ENCODE measurements at places on chromosomes 4 and X.
A peak's percentile ranks its signal among the peaks of the same experiment; 100 is the strongest.

- no peak for DNase-seq
Observed at GRCh38 chr4:36687681-36688080, 406.3 kb downstream of the DTHD1 start.

DNA sequence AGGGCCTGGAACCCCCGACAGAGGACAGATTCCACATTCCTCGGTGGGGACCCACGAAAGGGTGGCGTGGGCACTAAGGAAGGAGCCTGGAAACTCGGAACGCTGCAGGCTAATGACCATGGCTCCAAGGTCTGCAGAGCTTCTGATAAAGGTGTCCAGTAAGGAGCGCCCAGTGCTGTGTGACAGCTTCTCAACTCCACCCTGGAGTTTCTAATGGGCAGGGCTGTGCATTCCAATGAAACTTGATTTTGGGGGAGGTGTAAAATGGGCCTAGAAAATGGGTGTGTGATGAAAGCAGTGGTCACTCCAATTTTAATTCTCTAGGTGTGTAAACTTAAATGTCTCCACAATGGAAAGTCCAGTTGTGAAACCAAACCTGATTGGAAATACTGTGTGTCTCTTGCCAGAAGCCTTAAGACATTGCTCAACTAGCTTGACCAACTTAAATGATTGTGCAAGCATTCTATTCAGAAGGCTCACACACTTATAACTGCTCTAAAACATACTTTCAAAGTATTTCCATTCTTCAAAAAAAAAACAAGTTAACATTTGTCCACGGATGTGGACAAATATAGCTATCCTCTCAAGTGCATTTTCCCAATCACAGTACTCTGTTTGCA, 52.1 kb downstream of the XAGE2 start:
- no peak for DNase-seq

DNA sequence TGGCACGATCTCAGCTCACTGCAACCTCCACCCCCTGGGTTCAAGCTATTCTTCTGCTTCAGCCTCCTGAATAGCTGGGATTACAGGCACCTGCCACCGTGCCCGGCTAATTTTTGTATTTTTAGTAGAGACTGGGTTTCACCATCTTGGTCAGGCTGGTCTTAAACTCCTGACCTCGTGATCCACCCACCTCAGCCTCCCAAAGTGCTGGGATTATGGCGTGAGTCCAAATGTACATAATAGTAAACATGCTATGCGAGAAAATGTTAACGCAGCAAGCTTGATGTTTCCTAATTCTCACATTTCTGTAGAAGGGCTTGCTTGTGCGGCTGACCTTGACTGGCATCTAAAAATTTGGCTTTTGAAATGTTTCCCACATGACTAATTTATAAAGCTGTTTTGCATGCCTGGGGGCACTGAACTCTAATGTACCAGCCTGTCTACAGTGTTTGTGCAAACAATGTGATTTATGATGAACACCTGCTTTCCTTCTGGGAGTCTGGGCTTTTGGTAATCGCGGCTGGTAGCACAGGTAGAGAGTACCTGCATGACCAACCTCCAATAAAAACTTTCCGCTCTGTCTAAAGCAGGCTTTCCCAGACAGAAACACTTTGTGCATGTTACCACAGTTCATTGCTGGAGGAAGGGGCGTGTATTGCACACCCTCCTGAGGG, 216.8 kb downstream of the IL15 start:
- peak; percentile 44 for DNase-seq

DNA sequence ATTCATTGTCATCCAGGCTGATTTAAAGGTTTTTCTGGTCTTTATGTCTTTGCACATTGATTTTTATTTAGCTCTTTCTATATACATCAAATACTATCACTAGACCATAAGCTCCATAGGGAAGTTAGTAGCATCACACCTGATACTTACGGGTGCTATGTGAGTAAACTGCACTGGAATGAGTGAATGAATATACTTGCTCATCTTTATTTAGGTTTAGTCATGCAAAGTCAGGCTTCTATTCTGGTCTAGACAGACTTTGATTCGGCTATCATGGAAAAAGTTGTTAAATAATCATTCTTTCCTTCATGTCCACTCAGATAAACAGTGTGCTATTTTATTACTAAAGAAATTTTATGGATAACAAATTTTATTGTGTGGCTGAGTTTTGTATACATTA, 457.8 kb upstream of the PCDH7 start:
- DNase-seq = no peak

DNA sequence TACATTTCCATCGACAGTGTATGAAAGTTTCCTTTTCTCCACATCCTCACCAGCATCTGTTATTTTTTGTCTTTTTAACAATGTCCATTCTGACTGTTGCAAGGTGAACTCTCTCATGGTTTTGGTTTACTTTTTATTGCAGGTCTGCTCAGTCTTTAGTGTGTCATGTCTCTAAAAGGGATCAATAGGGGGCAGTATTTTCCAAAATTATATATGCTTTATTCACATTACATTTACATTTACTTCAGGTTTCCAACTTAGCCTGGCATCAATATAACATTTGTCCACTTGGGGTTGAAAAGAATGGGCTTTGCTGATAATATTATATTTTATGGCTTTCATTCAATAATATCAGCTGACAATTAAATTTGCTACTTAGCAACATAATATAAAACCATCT, 265.0 kb upstream of the SLITRK2 start:
- no peak for DNase-seq

DNA sequence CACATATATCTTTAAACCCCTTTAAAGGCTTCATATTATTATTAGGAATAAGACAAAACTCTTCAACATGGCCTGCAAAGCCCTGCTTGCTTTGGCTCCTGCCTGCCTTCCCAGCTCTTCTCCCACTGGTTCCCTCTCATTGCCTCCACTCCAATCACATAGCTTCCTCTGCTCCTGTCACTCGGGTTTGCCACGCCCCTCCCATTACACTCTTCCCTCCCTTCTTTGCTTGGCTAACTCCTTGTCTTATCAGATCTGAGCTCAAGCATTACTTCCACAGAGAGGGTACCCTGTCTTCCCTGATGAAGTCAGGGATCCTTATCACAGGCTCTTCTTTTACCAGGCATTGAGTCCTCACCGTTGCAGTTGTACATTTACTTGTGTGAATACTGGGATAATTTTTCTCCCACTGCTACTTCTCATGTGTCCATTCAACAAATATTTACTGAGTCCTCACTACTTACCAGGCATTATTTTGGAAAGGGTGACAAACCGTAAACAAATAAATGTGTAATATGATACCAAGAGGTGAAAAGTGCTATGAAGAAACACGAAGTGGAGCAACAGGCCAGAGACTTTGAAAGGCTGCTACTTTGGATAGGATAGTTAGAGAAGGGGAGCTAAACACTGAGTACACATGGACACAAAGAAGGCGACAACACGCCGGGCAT, 3.2 kb upstream of the VGLL1 start:
- DNase-seq = peak; percentile 43

DNA sequence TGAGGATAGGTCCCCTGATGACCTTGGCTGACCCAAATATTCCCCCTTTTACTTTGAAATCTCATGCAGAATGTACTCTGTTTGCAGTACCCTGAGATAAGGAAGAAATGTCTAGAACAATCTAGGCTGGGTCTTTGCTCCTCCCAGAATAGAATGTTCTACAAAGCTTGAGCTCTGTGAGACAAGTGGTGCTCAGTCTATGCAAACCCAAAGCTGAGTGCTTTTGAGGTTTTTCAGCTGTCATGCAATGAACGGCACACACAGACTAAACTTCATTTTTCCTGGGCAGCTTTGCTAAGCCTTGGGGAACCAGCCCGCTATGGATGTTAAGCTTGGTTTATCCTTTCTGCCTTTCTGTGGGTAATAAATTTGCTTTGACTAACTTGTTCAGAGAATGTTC, 513.6 kb downstream of the FAT4 start:
- DNase-seq = no peak

DNA sequence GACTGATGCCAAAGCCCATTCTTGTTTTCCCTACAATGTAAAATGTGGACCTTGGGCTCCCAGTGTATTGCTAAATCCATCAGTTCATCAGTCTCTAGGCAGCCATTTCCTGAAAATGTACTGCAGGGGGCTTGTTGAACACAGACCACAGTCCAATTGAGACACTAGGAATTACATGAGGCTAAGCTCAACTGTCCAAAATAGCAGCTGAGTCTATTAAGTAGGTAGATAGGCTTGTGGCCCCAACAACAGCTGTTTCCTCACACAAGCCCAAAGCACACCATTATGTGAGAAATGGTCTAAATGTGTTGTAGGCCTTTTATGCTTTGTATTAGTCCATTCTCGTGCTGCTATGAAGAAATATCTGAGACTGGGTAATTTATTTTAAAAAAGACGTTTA, 60.0 kb upstream of the PAK3 start:
- no peak for DNase-seq

DNA sequence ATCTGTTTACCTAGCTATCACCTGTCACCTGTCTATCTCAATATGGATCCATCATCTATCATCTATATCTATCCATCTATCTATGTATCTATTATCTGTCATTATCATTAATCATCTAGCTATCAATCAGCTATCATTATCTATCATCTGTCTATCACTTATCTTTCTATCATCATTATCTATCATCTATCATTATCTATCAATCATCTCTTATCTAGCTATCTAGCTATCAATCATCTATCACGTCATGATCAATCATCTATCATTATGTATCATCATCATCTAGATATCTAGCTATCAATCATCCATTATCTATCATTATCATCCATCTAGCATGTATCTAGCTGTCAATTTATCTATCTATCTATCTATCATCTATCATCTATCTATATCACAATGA, 7.9 kb downstream of the ARSD start:
- no peak for DNase-seq

DNA sequence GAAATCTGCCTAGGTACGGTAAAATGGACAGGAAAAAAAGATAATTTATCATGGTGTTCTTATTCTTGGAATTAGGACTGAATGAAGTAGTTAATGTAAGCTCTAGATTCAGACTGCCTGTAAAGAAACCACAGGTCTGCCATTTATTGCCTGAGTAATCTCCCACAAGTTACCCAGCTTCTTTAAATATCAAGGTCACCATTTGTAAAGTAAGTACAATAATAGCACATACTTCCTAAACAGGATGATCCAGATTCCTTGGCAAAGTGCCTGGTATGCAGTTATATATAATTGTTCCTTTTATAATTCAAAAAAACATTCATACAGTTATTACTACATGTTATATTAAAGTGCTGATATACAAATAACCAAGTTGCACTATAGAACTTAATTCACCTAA, 368.6 kb downstream of the HNRNPD start:
- DNase-seq = no peak

DNA sequence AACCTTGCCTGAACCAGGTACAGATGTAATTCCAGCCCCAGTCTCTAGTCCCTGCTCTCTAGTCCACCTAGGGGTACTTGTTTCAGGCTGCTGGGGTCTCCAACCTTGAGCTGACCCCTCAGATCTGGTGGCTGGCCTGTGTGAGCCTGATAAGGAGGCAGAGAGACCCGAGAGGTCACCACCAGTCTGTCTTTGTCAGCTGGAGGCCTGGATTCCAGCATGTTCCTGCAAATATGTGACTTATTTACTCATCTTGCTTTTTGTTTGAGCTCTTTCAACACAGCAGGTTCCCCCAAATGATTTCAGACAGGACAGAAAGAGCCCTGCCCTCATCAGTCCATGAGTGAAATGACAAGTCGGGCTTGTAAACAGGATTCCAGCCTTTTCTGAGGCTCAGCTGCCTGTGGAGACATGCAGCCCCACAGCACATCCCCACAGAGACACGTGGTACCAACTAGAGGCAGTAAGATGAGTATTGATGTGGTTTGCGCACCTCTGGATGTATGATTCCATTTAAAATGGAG, 37.5 kb upstream of the STK26 start:
- DNase-seq = no peak

- no peak for DNase-seq
Observed at GRCh38 chr4:129561280-129561679, 465.3 kb downstream of the C4orf33 start.

- no peak for DNase-seq
Observed at GRCh38 chr4:73438582-73439215, 2.7 kb downstream of the AFP start.

GRCh38 chrX:152601848-152602616, 35.7 kb upstream of the GABRQ start:
- DNase-seq = no peak

GRCh38 chr4:42995343-42995944, 102.9 kb downstream of the GRXCR1 start:
- DNase-seq = no peak

GRCh38 chrX:108456971-108457477, 17.4 kb downstream of the COL4A5 start:
- no peak for DNase-seq

DNA sequence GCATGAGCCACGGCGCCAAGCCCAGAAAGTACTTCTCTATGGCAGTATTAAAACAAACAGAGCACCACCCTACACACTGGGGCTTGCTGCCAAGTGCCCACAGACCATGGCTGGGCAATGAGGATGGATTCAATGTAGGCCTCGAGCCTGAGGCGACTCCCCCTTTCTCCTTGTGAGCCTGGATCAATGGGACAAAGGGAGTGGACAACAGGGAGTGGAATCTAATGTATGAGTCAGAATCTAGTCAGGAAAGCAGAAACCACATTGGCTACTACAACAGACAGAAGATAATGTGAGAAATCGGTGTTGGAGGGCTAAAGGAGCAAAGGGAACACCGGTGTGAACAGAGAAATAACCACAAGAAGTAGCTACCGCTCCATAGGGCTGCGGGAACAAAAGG, 37.7 kb upstream of the OCIAD2 start:
- DNase-seq = no peak

DNA sequence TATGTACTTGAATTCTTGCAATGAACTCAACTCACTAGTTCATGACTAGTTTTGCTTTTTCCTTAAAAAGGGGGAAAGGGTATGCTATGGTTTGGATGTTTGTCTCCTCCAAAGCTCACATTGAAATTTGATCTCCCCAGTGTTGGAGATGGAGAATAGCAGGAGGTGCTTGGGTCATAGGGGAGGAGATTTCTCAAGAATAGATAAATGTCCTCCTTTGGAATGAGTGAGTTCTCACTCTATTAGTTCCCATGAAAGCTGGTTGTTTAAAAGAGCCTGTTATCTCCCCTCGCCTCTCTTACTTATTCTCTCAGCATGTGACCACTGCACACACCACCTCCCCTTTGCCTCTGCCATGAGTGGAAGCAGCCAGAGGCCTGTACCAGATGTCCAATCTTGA, 109.4 kb upstream of the INTU start:
- no peak for DNase-seq

GRCh38 chrX:1361275-1361674, 24.7 kb downstream of the IL3RA start:
- no peak for DNase-seq

- no peak for DNase-seq
Observed at GRCh38 chr4:156762851-156763250, 208.7 kb downstream of the PDGFC start.

GRCh38 chr4:3426465-3427133, 15.2 kb upstream of the HGFAC start:
- no peak for DNase-seq

DNA sequence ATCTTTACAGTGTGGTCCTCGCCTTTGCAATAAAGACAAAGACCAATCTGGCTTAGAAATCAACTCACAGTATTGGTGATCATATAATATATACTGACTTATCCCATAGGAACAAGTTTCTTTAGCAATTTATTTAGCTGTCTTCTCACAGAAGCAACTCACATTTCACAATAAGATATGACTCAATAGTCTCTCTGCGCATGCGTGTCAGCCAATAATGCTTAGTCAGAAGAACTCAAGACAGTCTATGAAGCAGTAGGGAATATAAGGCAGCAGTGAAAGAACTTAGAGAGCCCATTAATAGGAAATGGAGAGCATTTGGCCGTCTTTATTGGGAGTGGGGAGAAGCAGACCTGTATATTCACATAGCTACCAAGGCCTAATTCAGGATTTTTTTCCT, 216.7 kb downstream of the IL13RA2 start:
- no peak for DNase-seq

Measured in NCI-H774 (cell line).